ENCODE measurements at places on chromosomes 3 and 15. TPM values are rescaled to one million over a fixed set of nuclear protein-coding genes. Genes with fewer than 3 reads are reported as not detected.

Gene IQCF6
- total RNA-seq: not detected

Gene ISLR
- 10.5 TPM for total RNA-seq

Gene MYRIP
- 2.8 TPM for total RNA-seq

Gene GCNT3
- not detected for total RNA-seq

Gene SLC49A4
- 26.9 TPM for total RNA-seq

Gene CILP
- 18.1 TPM for total RNA-seq

Gene DUOXA2
- not detected for total RNA-seq

Gene IGF1R
- total RNA-seq: 19.1 TPM

Gene CCR8
- not detected for total RNA-seq

Gene MASP1
- total RNA-seq: 1.8 TPM

Gene ASB14
- total RNA-seq: 5.0 TPM

Gene ZNF148
- total RNA-seq: 27.6 TPM

Gene CAMK1
- 4.5 TPM for total RNA-seq

Gene LEKR1
- not detected for total RNA-seq

Gene TEX55
- total RNA-seq: not detected

Gene CCRL2
- 1.6 TPM for total RNA-seq

Gene NR2E3
- total RNA-seq: not detected

Gene ZNF502
- total RNA-seq: 3.9 TPM

Gene CHRM5
- not detected for total RNA-seq

Gene ZFAND6
- 66.3 TPM for total RNA-seq

Gene CCDC39
- total RNA-seq: 0.80 TPM

Gene COL6A6
- total RNA-seq: 0.13 TPM

Gene ARPP21
- total RNA-seq: 101 TPM

Gene CCR9
- not detected for total RNA-seq

Gene ACP3
- not detected for total RNA-seq

Gene CIB2
- total RNA-seq: 6.0 TPM

Gene NANOGP8
- total RNA-seq: 0.27 TPM

Gene RAD51
- total RNA-seq: 0.55 TPM

Gene P2RY13
- 0.61 TPM for total RNA-seq

Gene GPR176
- 1.0 TPM for total RNA-seq

Gene USP50
- total RNA-seq: not detected

Gene ATP13A5
- not detected for total RNA-seq

Gene MAP3K13
- 6.9 TPM for total RNA-seq

Gene LRTM1
- total RNA-seq: not detected

Gene SCG3
- total RNA-seq: not detected

Gene CHRFAM7A
- not detected for total RNA-seq

Gene LPP
- 42.8 TPM for total RNA-seq

Gene FRMD4B
- total RNA-seq: 2.9 TPM
